NCI-H2081 (cell line): ENCODE measurements at places on chromosomes 3 and 15.
A peak's percentile ranks its signal among the peaks of the same experiment; 100 is the strongest.

DNA sequence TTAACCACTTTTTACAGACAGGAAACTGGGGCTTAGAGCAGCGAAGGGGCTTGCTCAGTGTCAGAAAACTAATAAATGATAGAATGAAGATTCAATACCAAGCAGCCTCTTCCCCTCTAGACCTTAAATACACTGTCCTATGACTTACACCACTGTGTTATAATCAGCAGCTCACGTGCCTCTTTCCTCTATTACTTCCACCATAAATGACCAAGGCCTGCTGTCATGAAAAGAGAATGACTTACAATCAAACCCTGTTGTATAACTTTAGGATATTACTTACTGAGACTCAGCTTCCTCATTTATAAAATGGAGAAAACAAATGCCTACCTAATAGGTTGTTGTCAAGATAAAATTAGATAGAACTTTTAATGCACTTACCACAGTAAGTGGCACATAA is 11.6 kb downstream of the FMN1 start:
- DNase-seq = no peak

- DNase-seq = peak; percentile 12
Measured at GRCh38 chr3:112074616-112075497, 11.3 kb upstream of the C3orf52 start.

DNA sequence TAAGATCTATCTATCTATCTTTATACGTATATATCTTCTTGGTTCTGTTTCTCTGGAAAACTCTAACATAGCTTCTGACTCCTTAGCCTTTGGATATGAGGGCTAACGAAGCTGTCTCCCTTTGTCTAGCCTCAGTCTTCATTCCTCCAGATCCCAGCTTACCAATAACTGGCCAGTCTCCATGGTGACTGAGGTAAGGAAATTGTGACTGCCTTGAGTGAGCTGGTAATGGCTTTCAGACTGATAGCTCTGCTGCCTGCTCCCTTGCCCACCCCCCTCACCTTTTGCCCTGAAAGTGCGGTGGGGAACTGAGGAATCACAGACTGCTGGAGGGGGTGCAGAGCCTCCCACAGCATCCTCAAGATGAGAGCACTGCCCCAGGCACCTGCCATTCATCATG is 65.8 kb upstream of the ABHD17C start:
- DNase-seq = no peak

DNA sequence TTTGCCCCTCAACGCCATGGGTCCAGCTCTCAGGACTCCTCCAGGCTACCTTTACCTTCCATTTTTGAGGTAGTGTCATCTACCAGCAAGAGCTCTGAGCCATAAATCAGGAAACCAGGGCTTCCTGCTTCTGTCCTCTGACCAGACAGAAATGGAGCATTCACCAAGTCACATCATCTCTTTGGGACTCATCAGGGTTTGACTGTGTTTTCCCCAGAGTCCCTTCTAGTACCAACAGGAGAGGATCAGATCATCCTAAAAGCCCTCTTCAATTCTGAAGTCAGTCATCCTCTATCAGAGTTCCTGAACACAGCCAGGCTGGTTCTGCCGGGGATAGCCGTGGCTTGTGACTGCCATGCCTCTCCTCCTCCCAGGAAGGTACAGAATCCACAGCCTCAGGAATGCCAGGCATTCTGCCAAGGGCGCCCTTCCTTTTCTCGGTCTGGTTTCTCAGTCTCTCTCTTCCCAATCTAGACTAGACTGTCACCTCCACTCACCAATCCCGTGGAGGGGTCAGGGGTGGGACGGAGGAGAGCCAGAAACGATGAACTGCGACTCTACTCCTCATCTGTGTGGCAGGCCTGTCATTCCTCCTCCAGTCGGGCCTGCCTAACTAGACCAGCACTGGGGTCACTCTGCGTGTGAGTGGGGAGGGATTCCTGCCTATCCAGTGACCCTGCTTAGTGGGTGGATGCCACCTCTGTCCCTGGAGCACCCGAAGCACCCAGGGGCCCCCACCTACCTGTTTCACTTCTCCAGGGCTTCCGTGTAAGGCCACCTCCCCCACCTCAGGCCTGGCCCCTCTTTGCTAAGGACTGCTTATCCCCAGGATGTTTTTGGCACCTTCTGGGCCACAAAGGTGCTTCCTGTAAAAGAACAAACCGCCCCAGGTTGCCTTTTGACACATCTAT is 30.9 kb downstream of the CCNL1 start:
- DNase-seq = no peak

- no peak for DNase-seq
Measured at GRCh38 chr15:92915766-92916435, 15.8 kb downstream of the CHD2 start.

DNA sequence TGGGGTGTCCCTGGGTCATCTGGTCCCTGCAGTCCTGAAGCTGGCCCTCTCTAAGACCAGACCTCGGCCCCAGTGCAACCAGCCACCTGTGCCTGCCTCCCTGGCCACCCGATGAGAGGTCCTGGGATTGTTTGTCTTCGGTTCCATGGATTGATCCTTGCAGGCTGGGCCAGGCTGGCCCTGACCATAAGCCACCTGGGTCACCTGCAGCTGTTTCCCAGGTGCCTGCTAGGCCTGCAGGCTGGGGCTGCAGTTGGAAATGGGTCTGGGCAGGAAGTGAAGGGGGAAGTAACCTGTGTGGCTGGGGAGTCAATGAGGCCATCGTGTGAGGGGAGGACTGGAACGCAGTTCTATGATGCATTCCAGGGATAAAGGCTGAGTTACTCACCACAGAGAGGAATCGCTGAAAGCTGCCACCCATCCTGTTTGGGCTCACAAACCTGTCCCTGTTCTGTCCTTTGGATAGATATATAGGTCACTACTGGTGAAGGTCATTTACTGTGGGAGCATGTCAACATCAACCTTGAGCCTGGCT is 30.9 kb upstream of the VPS8 start:
- no peak for DNase-seq

DNA sequence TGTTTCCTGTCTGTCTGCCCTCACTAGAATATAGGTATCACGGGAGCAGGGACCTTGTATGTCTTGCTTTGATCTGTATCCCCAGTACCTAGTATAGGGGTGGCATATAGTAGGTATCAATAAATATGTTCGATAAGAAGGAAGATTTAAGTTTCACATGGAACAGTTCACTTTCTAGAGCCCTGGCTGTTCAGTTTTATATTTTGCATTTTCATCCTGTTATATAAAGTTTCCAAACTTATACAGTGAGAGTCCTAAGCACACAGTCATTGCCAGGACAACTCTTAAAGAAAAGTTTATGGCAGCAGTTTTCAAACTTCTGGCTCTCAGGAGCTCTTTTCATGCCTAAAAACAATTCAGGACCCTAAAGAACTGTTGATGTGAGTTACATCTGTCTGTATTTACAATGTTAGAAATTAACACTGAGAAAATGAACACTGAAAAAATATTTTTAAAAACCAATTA is 13.4 kb downstream of the ITPR1 start:
- no peak for DNase-seq

DNA sequence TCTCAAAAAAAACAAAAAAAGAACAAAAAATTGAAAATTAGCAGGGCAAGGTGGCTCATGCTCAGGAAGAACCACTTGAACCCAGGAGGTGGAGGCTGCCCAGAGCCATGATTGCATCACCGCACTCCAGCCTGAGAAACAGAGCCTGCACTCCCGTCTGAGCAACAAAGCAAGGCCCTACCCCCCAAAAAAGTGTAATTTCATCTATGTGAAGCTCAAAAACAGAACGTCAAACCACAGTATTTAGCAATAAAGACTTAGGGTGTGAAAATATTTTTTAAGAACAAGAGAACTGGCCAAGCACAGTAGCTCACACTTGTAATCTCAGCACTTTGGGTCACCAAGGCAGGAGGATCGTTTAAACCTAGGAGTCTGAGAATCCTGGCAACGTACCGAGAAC is 38.2 kb downstream of the STAG1 start:
- DNase-seq = no peak

- DNase-seq = no peak
Measured at GRCh38 chr3:127277561-127277960, 10.3 kb downstream of the PRR20G start.

DNA sequence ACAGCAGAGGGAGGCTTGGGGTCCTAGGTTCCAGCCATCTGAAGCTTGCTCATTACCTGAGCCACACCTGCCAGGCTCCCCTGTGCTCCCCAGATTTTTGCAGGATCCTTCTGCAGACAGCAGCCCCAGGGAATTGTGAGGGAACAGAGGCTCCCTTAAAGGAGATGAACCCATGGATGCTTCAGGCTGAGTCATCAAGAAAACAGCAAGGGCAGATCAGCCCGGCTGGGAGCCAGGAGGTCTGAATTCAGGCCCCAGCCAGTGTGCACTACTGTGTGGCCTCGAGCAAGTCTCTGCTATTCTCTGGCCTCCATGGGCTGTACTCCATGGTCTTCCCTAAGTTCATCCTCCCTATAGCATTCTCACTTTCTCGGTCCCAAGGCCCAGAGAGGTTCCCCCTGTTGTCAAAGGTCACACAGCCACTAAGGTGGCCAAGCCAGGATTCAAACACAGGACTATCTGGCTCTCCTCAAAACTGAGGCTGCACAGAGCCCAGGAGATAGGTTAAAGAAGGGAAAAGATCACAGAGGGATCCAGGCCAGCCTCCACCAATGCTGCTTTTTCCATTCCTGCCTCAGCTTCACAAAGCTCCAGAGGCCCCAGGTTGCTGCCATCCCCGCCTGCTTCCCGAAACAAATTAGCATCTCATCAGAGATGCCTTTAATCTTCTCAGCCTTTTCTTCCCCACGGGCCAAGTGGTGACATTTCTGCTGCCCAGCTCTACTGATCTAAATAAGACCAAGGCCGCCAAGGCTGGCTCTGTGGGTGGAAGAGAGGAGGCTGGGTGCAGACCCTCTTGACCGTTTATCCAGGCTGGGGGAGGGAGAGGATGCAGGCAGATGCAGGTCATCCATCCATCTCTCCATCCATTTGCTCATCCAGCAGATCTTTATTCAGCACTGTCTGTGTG is 21.2 kb upstream of the GRIP2 start:
- DNase-seq = no peak

- DNase-seq = no peak
Measured at GRCh38 chr15:80260551-80260950, 8.5 kb upstream of the CTXND1 start.

- no peak for DNase-seq
Measured at GRCh38 chr15:96355568-96356187, 25.2 kb downstream of the NR2F2 start.

GRCh38 chr15:91706322-91707032 is 147.0 kb upstream of the SLCO3A1 start:
- peak; percentile 59 for DNase-seq

GRCh38 chr3:65662095-65662494 is 376.6 kb downstream of the MAGI1 start:
- no peak for DNase-seq
